ENCODE measurements at places on chromosomes 4 and X. TPM values are rescaled to one million over a fixed set of nuclear protein-coding genes. Genes with fewer than 3 reads are reported as not detected.

DNA sequence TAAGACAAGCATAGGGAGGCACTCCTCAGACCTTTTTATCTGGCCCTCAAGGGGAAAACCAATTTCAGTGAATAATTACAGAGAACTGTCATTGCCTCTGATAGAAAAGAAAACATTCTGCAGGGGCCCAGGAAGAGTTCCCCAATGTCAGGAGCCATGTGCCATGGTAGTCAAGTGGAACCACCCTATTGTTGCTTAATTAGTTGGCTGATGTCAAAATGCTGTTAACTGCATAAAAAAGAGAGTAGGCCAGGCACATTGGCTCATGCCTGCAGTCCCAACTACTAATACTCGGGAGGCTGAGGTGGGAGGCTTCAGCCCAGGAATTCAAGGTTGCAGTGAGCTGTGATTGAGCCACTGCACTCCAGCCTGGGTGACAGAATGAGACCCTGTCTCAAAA is 28.6 kb upstream of the OGT start:
- no peak for DNase-seq

GRCh38 chrX:20230406-20230805 is 36.3 kb downstream of the RPS6KA3 start:
- DNase-seq, result no peak

Gene HS3ST1
- 0.87 TPM for total RNA-seq

- DNase-seq, result no peak
Measured at GRCh38 chrX:2538031-2538757, 37.4 kb upstream of the DHRSX start.

DNA sequence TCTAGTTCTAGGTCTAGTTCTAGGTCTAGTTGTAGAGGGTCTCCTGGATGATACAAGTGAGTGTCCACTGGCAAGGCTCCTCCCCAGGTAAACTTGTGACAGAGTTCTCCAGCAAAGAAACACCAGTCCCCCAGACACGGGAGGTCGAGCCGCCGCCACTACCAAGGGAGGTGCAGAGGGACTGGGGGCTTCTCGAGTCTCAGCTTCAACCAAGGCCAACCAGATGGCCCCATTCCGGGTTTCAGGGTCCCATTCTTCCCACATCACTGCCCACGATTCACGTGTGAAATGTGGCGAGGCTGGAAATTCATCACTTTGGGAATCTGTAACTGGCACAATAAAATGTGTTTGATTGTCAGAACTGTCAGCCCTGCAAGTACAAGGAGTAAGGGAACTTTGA is 37.5 kb downstream of the TKTL1 start:
- DNase-seq, result no peak

- DNase-seq, result no peak
Measured at GRCh38 chr4:2789351-2789750, 3.5 kb upstream of the SH3BP2 start.

DNA sequence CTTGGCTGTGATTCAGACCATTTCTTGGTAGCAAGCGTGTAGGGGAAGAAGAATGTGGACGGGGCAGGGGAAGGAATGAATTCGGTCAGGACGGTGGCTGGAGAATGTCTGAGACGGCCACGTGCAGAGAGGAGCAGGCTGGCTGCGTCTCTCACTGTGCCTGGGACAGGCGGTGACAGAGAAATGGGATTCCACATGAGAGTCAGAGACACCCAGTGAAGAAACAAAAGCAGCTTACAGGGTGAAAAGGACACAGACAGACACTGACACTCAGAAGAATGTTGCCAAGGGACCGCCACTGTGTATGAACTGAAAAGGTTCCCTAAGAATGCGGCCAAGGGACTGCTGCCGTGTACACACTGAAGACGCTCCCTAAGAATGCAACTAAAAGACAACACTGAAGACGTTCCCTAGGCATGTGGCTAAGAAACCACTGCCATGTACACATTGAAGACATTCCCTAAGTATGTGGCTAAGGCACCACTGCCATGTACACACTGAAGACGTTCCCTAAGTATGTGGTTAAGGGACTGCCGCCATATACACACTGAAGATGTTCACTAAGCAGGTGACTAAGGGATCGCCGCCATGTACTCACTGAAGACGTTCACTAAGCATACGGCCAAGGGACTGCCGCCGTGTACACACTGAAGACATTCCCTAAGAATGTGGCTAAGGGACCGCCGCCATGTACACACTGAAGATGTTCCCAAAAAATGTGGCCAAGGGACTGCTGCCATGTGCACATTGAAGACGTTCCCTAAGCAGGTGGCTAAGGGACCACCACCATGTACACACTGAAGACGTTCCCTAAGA is 49.1 kb downstream of the DHRSX start:
- no peak for DNase-seq

- no peak for DNase-seq
Measured at GRCh38 chrX:55161581-55161980, 58.6 kb upstream of the PAGE5 start.
